Lung (tissue), 17 donors: ENCODE measurements at places on chromosomes 5 and 9.

DNA sequence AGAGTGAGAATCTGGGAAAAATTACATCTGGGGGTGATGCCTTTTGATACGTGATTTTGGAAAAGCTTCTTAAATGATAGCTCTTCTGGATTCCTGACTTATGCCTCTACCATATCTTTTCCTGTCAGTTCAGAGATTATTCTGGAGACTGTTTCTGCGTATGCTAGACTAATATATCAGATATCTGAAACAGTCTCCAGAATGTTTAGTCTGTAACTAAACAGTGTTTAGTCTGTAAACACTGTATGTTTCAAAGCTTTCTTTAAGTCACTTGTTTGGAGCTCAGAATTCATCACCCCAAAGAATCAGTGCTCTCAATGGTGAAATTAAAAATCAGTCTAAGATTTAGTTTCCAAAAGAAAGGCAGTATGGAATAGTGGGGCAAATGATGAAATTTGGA lies 19.7 kb downstream of the C9orf85 start:
- DNase-seq = no peak

GRCh38 chr5:174521449-174521848 lies 202.9 kb upstream of the MSX2 start:
- no peak for DNase-seq

- peak; percentile 95 for DNase-seq
Measured at GRCh38 chr5:107672211-107673038, 1.7 kb upstream of the EFNA5 start.

GRCh38 chr9:75201480-75202209 lies 113.3 kb downstream of the OSTF1 start:
- no peak for DNase-seq

DNA sequence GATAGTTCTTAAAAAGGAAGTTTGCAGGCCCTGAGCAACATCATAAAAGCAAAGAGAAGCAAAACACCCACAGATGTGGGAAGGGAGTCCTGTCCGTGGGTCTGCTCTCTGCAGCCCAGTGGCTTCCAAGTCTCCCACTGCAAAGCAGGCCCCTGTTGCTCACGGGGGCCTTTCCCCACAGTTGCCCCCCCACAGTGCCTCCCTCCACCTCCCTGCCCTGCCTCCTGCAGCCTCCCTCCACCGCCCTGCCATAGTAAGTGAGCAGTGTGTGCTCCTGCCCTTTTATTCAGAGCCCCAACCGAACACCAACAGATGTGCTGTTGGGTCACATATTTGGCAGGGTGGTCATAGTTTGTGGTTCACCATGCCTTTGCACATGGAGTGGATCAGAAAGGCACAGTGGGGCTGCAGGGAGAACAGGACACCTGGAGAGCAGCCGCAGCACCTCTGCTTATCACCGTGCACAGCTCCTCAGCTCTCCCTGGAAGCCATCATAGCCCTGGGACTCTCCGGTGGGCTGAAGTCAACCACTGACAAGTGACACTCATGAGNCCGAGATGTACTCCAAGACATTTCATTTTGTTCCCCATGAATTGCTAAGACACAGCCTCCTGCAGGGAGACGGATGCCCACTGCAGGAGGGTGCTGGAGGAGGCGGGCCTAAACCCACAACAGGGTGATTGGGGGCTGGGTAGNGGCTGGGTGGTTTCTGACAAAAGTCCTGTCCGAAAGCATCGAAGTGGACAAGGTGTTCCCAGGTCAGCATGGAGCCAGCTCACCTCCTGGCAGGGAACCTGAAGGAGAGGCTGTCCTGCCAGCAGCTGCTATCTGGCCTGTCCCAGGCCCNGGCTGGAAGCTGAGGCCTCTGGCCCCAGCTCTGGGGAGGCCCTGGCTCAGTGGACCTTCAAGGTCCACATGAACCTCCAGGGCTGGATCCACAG lies 278.9 kb downstream of the GADD45G start:
- DNase-seq = no peak

DNA sequence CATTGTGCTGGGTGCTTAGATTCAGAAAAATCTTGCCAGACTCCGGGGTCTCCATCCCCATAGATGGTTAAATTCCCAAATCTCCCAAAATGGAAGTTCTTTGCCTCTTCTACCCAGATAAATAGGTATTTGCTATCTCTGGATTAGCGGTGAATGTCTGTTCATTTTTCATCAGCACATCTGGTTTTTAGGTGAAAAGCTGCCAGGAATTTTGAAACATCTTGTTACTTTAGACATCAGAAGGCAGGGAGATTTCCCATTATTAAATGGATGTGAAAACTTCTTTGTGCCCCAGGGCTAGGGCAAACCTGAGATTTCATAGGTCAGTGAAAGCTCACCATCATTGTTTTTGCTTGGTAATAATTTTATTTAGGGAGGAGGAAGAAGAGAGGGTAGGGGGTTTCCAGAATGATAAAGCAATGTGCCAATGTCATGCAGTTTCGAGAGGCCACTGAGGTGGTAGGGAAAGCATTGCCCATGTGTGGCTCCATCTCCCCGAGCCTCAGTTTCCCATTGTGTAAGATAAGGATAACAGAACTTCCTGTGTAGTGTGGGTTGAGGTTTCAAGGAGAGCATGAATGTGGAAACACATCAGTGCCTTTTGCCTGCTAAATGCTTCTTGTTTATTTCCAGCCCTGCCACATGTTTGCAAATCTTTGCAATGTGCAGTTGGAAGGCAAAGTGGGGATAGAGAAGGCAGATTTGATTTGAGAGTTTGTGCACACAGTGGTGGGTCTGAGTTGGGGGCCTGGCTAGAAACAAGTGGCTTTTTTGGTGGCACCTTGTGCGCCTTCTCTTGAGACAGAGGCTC lies 147.2 kb upstream of the KLF4 start:
- DNase-seq = peak; percentile 60

- DNase-seq = no peak
Measured at GRCh38 chr9:100281066-100281465, 71.7 kb downstream of the TEX10 start.

- DNase-seq = no peak
Measured at GRCh38 chr9:102779356-102779755, 215.8 kb upstream of the CYLC2 start.

GRCh38 chr5:60633341-60633740 lies 66.6 kb downstream of the DEPDC1B start:
- peak; percentile 51 for DNase-seq

DNA sequence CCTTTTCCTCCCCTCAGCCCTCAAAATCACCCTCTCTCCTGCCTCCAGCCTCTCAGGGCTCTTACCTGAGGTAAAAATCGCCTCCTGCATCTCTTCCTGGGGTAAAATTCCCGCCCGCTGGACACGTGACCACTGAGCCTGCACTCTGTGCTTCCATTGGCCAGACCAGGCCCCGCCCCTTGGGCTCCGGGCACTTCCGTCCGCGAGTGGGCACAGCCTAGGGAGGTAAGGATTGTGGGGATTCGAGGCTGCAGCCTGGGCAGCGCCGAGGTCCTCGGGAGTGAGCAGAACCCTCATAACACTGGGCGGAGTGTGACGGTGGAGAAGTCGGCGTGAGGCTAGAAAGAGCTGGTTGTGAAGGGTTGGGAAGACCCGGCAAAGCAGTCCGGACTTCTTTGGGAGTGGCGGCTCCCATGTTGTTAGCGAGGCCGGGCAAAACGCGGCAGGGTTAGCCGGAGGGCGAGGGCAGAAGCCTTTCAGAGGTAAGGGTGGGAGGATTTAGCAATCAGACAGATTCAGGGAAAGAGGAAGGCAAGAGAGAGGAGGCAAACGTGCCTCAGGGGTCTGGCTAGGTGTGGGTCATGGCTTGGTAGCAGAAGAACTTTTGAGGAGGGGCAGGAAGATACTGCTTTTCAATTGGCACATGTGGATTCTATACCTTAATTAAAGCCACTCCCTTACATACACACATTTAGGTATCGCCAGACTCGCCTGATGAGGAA lies at the start of gene SHOC1:
Gene SHOC1 (minus strand): TSS at position 103 of the 722 bp plus-strand sequence. CDS start 3,519 bp downstream, outside the sequence.
- no peak for DNase-seq

GRCh38 chr9:71680189-71680980 lies 87.9 kb downstream of the CEMIP2 start:
- peak; percentile 54 for DNase-seq

DNA sequence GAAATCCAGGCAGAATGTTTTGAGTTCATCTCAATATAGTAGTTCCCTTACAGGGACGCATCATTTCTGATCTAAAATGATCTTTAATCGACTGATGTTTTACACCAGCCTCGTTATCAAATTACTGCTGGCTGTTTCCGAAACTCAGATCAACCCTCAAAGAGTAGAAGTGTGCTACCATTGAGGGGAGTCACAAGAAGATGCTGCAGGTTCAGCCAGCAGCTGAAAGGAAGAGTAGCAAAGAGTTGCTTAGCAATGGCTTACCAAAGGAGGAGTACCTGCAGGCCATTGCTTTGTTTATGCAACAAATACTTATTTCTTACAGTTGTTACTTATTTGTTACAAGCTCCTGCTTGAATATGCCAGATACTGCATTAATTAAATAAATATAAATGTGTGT lies 144.1 kb downstream of the EBF1 start:
- no peak for DNase-seq

GRCh38 chr9:68740561-68740960 lies 35.5 kb downstream of the PIP5K1B start:
- no peak for DNase-seq

- no peak for DNase-seq
Measured at GRCh38 chr9:94602666-94603065, 9.0 kb upstream of the FBP2 start.

- no peak for DNase-seq
Measured at GRCh38 chr5:136232316-136232715, 39.4 kb upstream of the SMIM32 start.

DNA sequence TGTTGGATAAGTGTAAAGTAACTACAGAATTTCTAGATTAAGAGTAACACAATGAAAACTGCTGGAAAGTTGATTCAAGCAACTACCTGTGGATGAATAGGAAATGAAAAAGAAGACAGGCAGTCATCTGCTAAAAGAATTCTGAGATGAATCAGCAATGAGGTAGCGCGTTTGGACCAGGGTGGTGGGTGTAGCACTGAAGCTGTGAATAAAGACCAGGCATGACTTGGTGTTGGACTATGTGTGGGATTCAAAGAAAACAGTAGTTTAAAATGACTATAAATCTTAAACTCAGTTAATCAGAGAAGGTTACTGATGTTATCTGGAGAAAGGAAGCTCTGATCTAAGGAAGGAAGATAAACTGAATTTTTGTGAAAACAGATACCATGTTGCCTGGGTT lies 159.8 kb downstream of the FBN2 start:
- no peak for DNase-seq

GRCh38 chr9:109441296-109441695 lies 56.8 kb downstream of the PTPN3 start:
- DNase-seq = no peak

DNA sequence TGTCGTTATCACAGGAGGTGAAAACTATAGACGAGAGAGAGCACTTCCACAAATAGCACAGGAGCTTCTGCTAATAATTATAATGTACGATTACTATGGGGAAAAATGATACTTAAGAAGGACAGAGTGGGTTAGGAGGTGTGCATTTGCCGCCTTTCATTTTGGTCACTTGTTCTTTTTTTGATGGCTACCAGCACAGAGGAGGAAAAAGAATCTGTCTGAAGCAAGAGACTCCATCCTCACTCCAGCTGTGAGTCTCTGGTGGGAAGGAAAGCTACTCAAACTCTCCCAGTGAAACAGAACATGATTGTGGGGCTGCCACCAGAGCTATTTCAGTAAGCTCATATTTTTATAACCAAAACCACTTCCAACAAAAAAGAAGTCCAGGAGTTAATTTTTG lies 270.4 kb upstream of the TMEM161B start:
- DNase-seq = no peak

- DNase-seq = no peak
Measured at GRCh38 chr9:20618361-20618802, 3.9 kb downstream of the MLLT3 start.

DNA sequence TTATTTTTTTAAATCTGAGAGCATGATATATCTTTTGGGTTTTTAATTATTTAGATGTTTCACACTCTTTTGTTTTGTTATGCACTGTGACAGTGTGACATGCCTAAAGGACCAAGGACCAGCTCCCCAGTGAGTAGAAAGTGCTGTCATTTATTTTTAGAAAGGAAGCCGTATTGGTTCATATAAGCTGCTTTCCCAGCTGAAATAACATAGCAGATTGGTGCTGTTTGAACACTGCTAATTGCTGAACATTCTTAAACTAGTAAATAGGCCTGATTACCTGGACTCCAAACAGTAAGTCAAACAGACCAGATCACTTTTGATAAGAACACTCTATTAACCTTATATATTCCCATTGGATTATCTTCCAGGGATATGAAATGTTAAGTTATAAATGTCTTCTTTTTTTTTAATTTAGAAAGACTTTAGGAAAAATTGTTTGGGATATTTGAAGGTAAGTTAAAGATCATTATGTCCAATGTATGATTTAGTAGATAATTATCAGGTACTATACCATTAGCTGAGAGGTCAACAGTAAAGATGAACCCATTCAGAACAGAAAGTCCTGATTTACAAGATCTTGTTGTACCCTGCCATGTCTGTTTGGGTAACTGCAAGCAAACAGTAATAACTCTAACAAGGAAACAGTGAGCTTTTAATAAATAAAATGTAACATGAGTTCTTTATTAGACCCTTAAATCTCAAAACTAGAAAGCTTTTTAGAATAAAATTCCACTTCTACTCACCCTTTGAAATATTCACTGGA lies 27.8 kb upstream of the ELL2 start:
- DNase-seq = no peak

DNA sequence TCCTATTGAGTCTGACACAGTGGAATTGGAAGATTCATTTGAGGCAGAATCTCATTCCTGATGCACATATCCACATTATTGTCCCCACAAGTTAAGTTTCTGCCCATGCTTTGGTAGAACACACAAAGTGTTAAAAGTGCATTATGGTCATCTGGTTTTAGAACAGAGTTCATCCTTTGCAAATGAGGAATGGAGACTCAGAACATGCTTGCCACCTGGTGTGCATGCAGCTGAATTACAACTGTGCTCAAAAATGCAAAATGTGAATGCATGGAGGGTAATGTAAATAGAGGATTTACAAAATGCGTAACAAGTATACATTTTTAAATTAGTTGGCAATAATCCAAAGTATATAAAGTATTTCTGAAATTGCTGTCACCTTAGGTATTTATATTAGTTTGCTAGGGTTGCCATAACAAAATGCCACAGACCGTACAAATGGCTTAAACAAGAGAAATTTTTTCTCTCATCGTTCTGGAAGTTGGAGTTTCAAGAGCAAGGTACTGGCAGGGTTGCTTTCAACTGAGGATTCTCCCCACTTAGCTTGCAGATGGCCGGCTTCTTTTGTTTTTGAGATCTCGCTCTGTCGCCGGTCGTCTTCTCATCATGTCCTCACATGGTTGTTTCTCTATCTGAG lies 671.1 kb downstream of the TAF11L14 start:
- DNase-seq = peak; percentile 59

DNA sequence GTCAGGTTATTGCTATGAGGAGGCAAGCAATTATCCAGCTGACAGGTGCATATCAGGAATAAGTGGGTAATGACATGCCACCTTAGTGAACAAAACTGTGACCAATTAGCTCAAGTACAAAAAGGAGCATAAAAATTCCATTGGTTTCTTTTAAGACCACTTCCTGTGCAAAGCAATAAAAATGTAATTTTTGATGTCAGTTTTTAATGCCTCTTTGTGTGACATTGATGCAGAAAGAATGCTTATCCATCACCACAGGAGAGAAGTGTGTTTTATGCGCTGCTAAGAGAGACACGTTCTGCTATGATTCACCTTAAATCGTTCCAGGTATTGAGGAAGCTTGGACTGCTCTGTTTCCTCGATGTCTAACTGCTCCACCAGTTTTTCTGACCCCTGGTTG lies 96.7 kb downstream of the MRPS27 start:
- no peak for DNase-seq
